H7 (cell line): ENCODE measurements at places on chromosomes 2 and 18.

DNA sequence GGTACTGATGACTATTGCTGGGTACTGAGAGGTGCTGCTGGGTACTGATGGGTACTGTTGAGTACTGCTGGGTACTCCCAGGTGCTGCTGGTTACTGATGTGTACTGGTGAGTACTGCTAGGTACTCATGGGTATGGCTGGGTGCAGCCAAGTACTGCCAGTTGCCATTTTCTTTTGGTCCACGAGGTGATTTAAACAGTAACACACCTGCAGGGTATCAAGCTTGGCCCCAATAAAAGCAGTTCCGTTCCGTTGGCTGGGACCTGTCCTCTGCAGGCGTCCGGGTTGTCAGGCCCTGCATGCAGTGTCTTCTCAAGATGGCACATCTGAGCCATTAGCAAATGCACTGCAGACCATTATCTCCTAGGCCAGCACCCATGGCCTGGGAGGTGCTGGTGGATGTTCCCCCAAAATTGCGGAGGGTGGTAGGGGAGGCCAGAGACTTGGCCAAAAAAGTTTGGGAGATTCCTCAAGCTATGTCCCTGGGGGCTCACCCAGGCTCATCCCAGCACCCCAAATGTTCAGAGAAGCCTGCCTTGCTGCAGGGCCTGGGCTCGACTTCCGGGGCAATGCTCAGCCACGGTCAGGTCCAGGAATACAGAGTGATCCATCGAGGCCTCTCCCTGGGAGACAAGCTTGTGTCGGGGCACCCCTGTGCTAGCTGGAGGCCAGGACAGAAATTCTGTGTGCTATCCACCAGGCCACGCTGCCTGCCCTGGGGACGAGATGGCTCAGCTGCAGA is 165.2 kb downstream of the TWIST2 start:
- DNase-seq = peak; percentile 28

DNA sequence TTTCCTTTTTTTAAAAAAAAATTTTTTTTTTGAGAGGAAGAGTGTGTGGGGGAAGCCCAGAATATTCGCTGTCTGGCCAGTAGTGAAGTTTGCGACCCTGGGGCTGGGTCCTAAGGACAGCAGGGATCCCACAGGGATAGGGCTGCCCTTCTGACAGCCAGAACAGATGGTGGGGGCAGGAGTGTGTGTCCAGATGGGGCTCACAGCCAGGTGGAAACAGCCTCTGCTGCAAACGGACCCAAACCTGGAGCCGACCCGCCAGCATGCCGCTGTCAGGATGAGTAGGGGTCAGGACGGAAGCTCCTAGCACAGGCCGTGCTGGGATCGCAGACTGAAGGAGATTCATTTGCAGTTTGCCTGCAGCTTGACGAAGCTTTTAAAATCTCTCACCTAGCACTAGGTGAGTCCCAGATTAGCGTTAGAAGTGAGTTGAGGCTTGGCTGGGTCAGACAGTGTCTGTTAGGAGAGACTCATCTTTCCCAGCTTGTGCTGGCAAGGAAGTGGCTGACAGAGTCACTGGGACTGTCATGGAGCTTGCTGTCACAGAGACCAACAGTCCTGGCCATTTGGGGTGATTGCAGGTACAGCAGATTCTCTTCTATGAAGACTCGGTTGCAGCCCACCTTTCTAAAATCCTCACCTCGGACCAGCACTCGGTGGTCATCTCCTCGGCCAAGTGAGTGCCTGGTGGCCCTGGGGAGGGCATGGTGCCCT is 93.4 kb downstream of the DGKD start:
- no peak for DNase-seq

DNA sequence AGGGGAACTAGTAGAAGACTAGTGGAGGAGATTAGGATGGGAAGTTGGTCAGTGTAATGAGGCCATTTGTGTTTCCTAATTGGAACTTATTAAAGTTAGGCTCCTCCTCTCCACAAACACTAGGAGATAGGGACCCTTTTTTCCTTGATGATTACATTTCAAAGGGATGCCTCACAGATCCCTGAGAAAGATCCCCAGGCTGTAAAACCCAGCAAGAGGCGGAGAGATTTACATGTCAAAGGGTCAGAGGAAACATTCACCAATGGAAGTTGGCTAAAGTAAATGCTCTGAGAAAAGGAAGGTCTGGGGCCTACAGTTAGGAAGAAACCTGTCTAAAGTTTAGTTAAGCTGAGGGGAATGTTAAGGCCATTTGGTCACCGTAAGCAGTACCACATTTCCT is 1.4 kb upstream of the CCDC85A start:
- peak; percentile 52 for DNase-seq

GRCh38 chr2:121804340-121804739 is 48.9 kb downstream of the TSN start:
- DNase-seq = peak; percentile 69

DNA sequence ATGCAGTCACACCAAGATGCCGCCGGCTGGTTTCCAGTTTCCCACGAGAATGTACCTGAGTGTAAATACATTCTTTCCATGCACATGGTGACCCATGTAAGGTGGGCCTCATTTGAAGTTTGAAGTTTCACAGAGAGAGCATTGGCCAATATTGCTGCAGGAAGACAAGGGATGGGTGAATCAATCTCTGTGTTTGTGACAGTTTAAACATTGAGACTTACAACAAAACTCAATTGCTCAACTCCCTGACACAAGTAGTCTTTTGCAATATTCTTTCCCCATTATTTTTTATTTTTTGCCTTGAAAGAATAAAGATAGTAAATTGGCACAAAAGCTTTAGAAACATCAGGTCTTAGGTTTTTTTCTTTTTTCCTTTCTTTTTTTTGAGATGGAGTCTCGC is 5.1 kb downstream of the SERPINB2 start:
- no peak for DNase-seq
